ENCODE measurements at places on chromosomes 2 and 18. TPM values are rescaled to one million over a fixed set of nuclear protein-coding genes. Genes with fewer than 3 reads are reported as not detected.

The ITGB6 gene
- total RNA-seq, result 3.8 TPM

The ASB1 gene
- 43.8 TPM for total RNA-seq

The XDH gene
- total RNA-seq, result 0.03 TPM

DNA sequence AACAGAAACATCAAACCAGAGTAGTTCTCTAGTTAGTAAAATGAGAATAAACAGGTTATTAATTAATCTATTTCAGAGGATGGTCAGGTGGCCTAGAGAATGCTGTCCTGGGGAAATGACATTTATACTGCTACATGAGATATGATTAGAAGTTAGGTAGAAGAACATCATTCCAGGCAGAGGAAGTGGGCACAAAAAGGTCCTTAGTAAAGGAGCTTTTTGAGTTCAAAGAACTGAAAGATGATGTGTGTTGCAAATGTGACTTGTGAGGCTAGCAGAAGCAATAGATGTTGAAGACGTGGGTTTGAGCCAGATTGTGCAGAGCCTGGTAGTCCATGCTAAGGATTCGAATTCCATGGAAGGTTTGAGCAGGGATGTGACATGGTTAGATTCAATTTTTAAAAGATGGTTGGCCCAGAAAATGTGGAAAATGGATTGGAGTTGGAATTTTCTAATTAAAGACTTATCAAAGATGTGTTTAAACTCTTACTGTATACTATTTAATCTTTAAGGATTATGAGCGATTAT, 34.2 kb downstream of the RAB10 start:
- no peak overlapping the region for H3K27ac ChIP-seq
- peaks cover 8% of the 10 kb centered on the region for H3K36me3 ChIP-seq
- no peak for DNase-seq
- H3K4me1 ChIP-seq, result peaks cover 9% of the 10 kb centered on the region
- H3K4me3 ChIP-seq, result no peak overlapping the region

- peaks cover 3% of the 10 kb centered on the region for H3K4me1 ChIP-seq
- H3K27me3 ChIP-seq, result no peaks in the 10 kb centered on the region
- no peak overlapping the region for H3K27ac ChIP-seq
- H3K4me3 ChIP-seq, result no peak overlapping the region
Measured at GRCh38 chr2:67384123-67384822, 12.9 kb upstream of the ETAA1 start.
